Right cardiac atrium (tissue), 5 donors: ENCODE measurements at places on chromosomes 7 and 10. TPM values are rescaled to one million over a fixed set of nuclear protein-coding genes. Genes with fewer than 3 reads are reported as not detected.

- DNase-seq = no peak
These were observed 27.1 kb downstream of the SEC61A2 start for GRCh38 chr10:12156367-12157123.

- no peak for DNase-seq
These were observed 400.0 kb downstream of the PHF14 start for GRCh38 chr7:11373546-11374142.

DDC gene
- not detected for total RNA-seq

PAPOLB gene
- 0.39 TPM for total RNA-seq
